Activated naive CD4-positive, alpha-beta T cell treated with anti-CD3 and anti-CD28 coated beads for 36 hours (primary cell): ENCODE measurements at places on chromosomes 16 and 17. TPM values are rescaled to one million over a fixed set of nuclear protein-coding genes. Genes with fewer than 3 reads are reported as not detected.

Gene CDRT15L2
- total RNA-seq, result not detected

GRCh38 chr17:47804461-47804860 lies 17.1 kb downstream of the OSBPL7 start:
- DNase-seq, result peak; percentile 1

Gene OTOA
- not detected for total RNA-seq

Gene CRLF3
- total RNA-seq, result 47.7 TPM

- DNase-seq, result no peak
Measured at GRCh38 chr17:81952792-81953228, 5.8 kb upstream of the MYADML2 start.

DNA sequence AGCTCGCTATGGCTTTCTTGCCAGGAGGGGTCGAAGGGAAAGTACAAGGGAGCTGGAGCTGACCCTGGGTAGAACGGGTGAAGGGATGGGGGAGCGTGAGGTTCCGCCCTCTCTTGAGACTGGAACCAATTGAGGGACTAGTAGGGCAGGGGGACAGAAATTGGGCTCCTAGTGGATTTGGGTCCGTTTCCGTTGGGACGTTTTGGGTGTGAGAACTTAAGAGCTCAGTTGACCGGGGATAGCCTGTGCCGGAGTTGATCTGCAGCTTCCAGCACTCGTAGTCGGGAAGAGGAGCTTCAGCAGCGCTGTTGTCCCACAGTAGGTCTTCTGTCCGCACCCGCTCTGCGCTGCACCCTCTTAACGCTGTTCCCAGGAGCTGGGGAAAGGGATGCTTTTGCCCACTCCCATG lies 481 bp downstream of the CNTROB start:
- DNase-seq, result peak; percentile 41

DNA sequence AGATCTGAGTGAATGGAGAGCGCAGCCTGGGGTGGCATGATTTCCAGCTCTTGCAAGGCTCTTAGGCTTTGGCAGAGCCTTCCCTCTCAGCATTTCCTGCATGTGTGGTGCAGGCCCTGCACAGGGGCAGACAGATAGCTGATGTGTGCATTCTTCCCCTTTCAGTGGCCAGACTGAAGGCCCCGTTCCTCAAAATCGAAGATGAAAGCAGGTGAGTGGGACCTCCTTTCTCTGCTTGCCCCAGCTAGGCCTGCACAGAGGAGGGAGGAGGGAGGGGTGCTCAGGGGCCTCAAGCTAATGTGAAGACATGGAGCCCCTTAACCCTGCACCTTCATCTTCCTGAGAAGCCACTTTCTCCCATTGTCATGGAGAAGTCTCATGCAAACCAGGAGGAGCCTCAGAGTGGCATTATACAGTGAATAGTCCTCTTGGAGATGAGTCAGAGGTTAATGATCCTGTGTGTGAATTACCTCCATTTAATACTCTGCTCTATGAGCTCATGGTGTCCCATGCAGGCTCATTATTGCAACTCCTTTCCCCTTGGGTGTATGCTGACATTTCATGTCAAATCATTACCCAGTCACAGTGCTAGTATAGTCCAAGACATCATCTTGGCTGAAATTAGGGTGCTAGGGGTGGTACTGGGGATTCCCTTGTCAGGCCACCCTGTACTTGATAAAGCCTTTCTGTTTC lies 20.4 kb upstream of the ADAM11 start:
- no peak for DNase-seq

Gene HNF1B
- not detected for total RNA-seq
